ENCODE measurements at places on chromosomes 13 and 19.

GRCh38 chr13:98216711-98217285 is 39.7 kb upstream of the RNF113B start:
- DNase-seq: peak; percentile 15

DNA sequence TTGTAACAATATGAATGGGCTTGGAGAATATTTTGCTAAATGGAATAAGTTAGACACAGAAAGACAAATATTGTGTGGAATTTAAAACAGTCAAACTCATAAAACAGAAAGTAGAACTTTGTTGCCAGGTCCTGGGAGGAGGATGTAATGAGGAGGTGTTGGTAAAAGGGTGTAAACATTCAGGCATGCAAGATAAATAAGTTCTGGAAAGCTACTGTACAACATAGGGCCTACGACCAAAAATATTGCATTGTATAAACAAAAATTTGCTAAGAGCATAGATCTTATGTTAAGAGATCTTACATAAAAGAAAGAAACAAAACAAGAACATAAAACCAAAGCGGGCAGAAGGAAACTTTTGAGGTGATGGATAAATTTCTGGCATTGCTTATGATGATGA is 1907.8 kb upstream of the PCDH20 start:
- no peak for DNase-seq

- DNase-seq: no peak
Measured at GRCh38 chr19:2027361-2027760, 11.8 kb upstream of the BTBD2 start.

- DNase-seq: no peak
Measured at GRCh38 chr13:26539738-26540292, 17.7 kb upstream of the WASF3 start.

- no peak for DNase-seq
Measured at GRCh38 chr19:19817357-19817756, 4.2 kb downstream of the ZNF506 start.

- no peak for DNase-seq
Measured at GRCh38 chr19:310141-310651, 19.0 kb upstream of the PLPP2 start.

GRCh38 chr13:41418027-41418426 is 39.3 kb upstream of the RGCC start:
- no peak for DNase-seq

GRCh38 chr19:19460258-19460731 is 54.8 kb downstream of the GATAD2A start:
- no peak for DNase-seq

DNA sequence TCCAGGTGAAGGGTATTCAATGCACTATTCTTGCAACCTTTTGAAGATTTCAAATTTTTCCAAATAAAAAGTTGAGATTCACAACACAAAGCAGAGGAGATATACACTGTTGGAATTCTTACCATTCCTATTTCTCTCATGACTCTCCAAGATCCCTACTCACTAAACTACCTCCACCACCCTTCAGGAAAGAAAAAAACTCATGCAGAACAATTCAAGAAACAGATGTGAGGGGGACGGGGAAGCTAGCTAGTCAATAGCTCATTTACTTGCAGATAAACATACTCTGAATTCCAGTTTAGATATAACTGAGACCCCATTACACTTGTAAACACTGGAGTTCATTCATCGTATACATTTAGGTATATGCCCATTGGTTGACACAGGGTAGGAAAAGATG is 90.0 kb upstream of the SERP2 start:
- DNase-seq: no peak

DNA sequence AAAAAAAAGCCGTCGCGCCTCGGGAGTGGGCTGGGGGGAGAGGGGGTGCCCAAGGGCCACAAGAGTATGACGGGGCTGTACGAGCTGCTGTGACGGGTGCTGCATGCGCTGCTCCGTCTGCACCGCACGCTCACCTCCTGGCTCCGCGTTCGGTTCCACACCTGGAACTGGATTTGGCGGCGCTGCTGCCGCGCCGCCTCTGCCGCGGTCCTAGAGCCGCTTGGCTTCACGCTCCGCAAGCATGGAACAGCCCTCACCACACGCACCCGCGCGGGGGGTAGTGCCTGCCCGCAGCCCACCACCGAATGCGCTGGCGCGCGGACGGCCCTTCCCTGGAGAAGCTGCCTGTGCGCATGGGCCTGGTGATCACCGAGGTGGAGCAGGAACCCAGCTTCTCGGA is 18.8 kb downstream of the C1QTNF9 start:
- no peak for DNase-seq

- no peak for DNase-seq
Measured at GRCh38 chr13:100519626-100520025, 69.0 kb downstream of the GGACT start.

DNA sequence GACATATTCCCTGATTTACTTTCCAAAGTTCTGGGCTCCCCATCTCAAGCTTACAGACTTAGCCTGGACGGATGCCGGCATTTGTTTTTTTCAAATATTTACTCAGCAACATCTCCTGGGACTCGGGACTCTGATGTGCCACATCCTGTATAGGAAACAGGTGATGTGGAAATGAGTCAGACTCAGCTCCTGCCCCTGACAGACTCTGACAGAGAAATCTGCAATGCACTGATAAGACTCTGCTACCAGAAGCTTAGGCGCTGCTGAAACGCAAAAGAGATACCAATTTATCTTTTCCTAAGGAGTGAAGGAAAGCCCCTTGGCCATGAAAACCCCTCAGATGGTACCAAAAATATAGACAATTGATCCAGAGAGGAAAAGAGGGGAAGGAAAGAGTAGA is 16.2 kb downstream of the LAIR2 start:
- DNase-seq: peak; percentile 73

DNA sequence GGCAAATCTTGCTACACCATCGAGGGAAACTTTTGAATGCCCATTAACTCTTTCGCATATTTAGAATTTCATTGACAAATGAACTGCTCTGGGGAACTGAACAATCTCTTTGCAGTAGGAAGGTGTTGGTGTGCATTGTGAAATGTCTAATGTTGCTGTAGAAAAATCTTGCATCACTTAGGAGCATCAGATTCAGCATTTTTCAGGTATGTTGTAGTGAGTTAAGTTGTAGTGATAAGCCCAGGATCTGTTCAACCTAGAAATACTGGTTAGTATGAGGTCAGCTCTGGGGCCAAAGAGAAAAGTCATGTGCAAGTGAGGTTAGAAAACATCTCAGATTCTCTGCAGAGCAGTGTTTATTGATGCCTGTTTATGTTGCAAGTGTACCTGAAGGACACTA is 4.1 kb downstream of the FRY start:
- no peak for DNase-seq

GRCh38 chr13:40933508-40934204 is 85.5 kb downstream of the ELF1 start:
- peak; percentile 20 for DNase-seq

DNA sequence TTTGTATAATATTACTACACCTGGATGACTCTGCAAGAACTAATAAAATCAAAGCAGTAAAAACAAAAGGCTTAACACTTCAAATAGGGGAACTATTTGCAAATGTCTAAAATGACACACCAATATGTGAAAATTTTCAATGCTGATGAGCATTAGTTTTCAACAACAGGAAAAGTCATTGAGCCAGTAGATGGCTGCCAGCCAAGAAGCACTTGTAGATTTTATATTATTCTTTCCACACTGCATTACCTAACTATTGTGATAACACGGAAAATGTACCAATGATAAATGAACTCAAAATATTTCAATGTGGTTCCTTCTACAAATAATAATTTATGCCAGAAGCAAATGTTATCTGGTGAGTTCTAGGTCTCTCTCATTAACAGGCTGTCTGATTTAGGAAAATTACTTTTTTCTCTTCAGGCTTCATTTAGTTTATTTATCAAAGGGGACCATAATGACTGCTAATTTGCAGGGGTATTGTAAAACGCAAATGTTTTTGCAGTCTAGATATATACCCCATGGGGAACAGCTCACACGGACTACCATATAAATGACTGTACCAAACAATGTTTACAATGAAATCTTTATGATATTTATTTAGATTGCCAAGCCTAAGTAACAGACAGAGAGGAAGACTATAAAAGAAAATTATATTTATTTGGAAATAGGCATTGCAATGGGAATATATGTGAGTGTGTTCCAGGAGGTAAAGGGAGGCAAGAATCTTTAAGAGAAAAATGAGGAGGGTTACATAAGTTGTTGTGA is 407.8 kb downstream of the LIG4 start:
- DNase-seq: no peak

GRCh38 chr19:39407410-39407659 is 688 bp downstream of the ZFP36 start:
- no peak for DNase-seq

- no peak for DNase-seq
Measured at GRCh38 chr13:37427843-37428494, 170.6 kb downstream of the POSTN start.

DNA sequence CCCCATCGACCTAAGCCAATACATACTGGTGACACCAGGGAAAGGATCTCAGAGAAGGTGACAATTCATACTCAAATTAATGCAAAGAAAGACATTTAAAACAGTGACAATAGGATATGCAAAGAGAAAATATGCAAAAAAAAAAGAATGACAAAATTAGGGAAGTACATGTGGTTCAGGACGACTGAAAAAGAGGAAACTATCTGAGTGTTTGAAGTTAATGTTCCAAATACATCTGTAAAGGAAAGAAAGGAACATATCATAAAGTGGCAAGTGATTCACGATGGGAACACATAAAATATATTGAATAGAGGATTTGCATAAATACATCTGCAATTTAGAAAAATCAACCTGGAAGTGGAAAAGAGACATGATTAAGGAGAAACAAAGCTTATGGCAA is 441.4 kb downstream of the SLITRK5 start:
- no peak for DNase-seq

- no peak for DNase-seq
Measured at GRCh38 chr13:36919171-36919832, 736 bp downstream of the SMAD9 start.

DNA sequence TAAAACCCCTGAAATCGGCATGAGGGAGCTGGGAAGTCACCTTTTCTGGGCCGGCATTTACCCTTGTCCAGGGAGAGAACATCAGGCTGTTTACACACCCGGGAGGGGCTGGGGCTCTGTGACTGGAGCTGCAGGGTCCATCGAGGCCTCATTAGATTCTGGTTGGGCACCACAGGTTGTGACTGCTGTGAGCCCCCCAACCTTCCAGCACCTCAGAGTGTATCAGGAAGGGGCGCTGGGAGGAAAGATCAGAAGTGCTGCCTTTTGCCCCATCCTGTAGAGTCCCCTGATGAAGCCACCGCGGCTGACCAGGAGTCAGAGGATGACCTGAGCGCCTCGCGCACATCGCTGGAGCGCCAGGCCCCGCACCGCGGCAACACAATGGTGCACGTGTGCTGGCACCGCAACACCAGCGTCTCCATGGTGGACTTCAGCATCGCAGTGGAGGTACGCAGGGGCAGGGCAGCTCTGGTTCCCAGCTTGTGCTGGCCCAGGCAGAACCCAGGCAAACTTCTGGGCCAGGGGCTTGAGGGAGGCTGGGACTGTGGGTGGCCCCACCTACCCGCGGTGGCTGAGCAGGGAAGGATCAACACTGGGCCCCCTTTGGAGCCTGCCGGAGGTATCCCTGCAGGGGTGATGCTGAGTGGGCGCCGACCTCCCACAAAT is 136.4 kb downstream of the STK24 start:
- no peak for DNase-seq

- no peak for DNase-seq
Measured at GRCh38 chr13:47843005-47843404, 158.1 kb downstream of the SUCLA2 start.

- no peak for DNase-seq
Measured at GRCh38 chr13:37495046-37495445, 103.5 kb downstream of the POSTN start.

GRCh38 chr19:47376589-47377144 is 27.6 kb downstream of the DHX34 start:
- DNase-seq: no peak

- no peak for DNase-seq
Measured at GRCh38 chr19:19214892-19215291, 3.1 kb downstream of the NCAN start.

- no peak for DNase-seq
Measured at GRCh38 chr13:112140366-112140765, 73.4 kb downstream of the SOX1 start.

- no peak for DNase-seq
Measured at GRCh38 chr13:48571126-48571913, 38.4 kb upstream of the RCBTB2 start.

DNA sequence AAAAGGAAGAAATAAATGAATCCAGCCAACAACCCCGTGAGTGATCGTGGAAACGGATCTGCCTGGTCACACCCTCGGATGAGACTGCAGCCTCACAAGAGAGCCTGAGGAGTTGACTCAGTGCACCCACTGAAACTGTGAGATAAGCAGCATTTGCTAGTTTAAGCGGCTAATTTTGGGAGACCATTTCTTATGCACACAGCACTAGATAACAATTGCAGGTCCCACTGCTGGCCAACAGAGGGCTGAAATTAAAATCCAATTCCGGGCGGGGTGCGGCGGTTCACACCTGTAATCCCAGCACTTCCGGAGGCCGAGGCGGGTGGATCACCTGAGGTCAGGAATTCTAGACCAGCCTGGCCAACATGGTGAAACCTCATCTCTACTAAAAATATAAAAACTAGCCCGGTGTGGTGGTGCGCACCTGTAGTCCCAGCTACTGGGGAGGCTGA is 3.6 kb downstream of the UQCR11 start:
- DNase-seq: no peak

DNA sequence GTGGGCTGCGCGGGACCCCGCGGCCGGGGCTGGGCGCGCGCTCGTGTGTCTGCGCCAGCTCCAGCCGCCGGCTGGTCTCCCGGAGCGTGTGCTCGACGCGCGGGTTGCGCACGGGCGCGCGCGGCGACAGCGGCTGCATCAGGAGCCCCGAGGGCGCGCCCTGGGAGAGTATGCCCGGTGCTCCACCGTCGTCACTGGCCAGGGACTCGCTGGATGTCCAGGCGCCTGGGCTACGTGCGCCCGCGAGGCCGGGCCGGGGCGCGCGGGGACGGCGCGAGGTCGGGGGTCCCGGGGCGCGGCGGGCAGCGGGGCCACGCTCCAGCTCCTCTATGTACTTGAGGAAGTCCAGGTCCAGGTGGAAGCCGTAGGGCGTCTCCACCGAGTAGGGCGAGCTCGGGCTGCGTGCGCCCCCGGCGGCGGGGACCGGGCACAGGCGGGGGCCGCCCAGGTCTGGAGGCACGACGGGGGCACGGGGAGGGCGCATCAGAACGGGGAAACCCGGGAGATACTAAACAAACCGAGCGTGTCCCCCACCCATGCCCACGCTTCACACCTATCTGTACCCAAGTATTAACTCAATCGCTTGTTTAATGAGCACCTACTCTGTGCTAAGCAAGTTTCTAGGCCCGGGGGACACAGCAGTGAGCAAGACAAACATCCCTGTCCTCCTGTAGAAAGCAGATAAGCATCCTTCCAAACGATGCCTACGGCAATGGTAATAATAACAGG is 7.6 kb downstream of the KANK3 start:
- DNase-seq: no peak

GRCh38 chr13:104143760-104144416 is 1077.7 kb upstream of the SLC10A2 start:
- no peak for DNase-seq

DNA sequence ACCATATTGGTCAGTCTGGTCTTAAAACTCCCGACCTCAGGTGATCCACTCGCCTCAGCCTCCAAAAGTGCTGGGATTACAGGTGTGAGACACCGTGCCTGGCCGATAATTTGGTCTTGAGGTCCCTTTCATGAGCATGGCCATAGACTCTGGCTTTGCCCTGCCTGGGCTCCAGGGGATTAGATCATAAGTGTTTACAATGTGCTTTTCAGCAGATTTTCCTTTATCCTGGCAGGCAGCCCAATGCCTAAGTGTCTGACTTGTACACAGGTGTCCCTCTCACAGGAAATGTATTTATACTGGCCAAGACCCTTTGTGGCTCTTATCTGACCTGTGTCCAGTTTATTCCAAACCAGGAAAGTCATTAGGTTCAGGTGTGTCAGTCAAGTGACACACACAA is 15.9 kb downstream of the BCAM start:
- DNase-seq: no peak
